ENCODE measurements at places on chromosomes 12 and 14.

GRCh38 chr14:94355191-94355794 is 32.2 kb upstream of the SERPINA6 start:
- no peak for DNase-seq

GRCh38 chr14:60008042-60008441 is 83.7 kb upstream of the PCNX4 start:
- DNase-seq = no peak

DNA sequence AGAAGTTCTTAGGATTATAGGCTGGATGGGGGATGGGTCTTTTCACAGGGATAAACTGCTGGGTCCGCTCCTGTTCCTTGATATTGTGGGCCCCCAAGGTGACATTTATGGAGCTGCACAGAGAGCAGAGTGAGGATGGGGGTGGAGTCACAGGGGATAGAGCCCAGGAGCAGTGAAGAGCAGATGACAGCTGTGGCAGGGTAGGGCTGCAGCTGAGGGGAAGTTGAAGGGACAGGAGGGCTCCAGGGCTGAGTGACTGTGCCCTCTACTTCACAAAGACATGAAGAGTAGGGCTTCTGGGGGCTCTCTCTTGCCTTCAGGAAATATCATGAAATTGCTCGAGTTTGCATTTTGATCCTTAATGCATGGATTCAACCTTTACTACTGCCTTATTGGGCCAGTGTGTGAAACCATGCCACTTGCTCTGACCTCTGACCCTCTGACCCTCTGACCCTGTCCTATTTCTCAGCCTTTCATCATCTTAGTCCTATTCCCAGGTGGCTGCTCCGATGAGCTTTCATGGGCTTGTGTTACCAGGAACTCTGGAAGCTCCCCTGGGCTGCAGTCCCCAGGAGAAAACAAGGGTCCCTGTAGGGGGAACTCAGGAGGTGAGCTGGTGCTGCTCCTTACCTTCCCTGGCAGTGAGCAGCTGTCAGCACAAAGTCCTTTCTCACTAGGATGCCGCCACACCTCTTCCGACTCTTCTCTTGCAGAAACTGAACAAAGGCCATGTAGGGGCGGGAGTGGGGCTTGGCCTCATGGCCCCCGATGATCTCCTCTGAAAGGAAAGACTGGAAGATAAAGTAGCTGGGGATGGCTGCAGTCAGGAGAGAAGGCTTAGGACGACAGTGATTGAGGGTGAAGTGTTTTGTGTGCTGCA is 1.6 kb downstream of the GZMH start:
- DNase-seq = no peak

GRCh38 chr12:23504641-23505399 is 444.6 kb downstream of the SOX5 start:
- no peak for DNase-seq

- no peak for DNase-seq
Observed at GRCh38 chr14:55523321-55523720, 56.7 kb upstream of the KTN1 start.

- no peak for DNase-seq
Observed at GRCh38 chr14:81033698-81034240, 78.3 kb downstream of the TSHR start.

DNA sequence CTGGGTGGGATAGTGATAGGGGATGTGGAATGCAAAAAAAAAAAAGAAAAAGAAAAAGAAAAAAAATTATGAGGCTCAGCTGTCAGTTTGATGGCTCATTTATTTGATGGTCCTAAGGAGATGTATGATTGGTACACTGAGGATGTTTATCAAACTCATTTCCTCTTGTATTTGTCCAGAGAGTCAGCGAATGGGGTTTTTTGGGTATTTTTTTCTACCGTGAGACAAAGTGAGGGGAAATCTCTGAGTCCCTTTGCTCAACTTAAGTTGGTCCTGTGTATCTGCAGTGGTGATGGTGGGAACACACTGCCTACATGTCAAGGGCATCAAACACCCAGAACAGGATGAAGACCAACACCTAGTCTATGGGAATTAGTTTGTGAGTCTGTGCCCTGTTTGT is 176.9 kb upstream of the HIF1A start:
- no peak for DNase-seq

DNA sequence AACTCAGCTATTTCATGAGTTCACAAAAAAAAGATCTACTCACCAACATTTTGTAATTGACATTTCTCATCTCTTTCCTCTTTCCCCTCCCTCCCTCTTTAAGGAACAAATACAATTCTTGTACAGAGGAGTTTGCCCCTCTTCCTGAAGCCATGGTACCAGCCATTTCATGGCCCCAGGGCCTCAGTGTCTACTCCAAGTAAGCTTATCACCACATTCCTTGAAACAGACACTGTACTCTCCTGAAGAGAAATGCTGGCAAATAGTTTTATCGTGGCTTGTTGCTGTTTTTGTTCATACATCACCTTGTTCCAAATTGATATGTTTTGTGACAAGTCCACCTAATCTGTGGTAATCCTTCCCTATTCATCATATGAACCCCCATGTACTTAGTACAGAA is 29.7 kb upstream of the IGF1 start:
- DNase-seq = no peak

GRCh38 chr12:16449459-16449858 is 102.0 kb downstream of the MGST1 start:
- no peak for DNase-seq

DNA sequence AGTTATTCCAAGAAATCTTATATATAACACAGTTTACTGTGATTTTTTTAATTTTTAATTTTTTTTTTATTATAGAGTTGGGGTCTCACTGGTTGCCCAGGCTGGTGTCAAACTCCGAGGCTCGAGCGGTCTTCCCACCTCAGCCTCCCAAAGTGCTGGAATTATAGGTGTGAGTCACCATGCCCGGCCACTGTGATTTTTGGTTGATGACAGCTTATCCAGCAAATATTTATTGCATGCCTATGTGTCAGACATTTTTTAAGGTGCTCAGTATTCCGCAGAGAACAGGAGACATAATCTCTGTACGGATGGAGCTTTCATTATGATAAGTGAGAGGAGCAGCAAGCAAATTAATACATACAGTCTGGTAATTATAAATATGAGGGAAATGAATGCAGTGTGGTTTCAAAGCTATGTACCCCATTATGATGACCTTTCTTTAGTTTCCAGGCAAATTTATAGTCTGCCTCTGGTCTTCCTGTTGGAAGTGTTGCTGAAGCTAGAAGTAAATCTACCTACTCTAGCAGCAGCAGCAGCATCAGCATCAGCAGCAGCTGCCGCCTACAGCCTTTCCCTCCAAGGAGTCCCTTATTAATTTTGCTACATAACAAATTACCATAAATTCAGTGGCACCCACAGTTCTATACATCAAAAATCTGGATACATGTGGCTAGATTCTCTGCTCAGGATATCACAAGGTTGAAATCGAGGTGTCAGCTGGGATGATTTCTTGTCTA is 32.3 kb downstream of the FRS2 start:
- DNase-seq = no peak

GRCh38 chr14:35197015-35197414 is 74.7 kb downstream of the PRORP start:
- DNase-seq = no peak

GRCh38 chr12:65858831-65859230 is 34.5 kb downstream of the HMGA2 start:
- DNase-seq = no peak

GRCh38 chr14:104787736-104788135 is 7.8 kb downstream of the AKT1 start:
- DNase-seq = no peak

Measured in stimulated activated CD8-positive, alpha-beta memory T cell treated with anti-CD3 and anti-CD28 coated beads, Interleukin-4, amount 100 ng/mL, for 1 hour (primary cell).